ENCODE measurements at places on chromosomes 12 and 14.

GRCh38 chr12:115303723-115304309 lies 619.8 kb upstream of the TBX3 start:
- DNase-seq = no peak

DNA sequence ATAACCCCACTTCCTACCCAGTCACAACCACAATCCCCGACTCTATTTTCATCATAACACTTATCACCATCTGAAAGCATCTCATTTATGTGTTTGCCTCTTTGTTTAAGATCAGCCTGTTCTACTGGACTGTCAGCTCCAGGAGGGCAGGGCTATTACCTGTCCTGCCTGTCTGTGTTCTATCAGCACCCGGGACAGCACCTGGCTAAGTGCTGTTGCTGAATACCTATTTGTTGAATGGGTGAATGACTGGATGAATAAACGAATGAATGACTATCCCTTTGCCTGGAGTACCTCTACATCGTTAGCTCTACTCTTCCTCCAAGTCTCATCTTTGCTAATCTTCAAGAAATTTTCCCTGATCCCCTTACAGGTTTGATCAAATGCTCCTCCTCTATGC lies 69.0 kb downstream of the WSCD2 start:
- no peak for DNase-seq

DNA sequence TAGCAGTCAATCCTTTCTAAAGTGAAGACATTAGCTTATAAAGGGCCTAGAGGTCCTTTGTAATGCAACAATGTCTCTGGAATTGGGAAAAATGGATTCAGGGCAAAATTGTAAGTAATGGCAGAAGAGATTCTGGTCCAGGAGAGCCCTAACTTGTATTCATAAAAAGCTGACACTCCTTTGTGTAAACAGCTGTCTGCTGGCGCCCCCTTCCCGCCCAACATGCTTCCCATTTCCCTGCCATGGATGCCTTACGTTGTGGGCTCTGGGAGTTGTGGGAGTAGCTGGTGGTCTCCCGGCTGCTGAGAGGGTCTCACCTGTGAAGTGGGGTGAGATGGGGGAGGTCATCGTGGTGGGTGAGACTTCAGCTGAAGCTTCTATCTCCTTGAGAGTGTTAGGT lies 2.3 kb downstream of the ACRBP start:
- no peak for DNase-seq

- no peak for DNase-seq
Observed at GRCh38 chr12:32397696-32398095, 1.7 kb upstream of the FGD4 start.

DNA sequence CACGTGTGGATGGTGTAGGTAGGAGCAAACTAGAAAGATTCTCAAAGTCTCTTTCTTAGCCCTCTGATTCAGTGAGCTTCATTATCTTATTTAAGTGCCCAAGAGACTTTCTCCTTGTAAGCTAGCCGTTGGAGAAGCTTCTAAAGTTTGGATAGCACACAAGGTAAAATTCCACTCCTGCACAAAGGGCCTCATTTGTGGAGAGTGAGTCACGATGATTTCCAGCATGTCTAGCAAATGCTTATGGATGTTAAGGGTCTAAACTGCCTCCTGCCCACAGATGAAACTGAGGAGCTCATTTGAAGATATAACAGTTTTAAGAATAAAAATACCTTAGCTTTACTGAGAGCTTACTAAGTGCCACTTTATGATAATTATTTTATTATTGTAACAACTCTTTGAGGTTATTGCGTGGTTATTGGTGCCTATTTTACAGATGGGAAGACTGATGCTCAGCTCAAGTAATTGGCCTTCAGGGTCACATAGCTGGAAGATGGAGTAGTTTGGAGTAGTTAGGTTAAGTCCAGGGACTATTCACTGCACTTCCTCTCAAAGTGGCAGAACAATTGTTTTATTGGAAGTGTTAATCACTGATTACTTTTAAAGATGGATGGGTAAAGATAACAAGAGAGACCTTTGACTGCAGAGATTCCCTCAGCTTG lies 78.7 kb upstream of the HIF1A start:
- DNase-seq = no peak

DNA sequence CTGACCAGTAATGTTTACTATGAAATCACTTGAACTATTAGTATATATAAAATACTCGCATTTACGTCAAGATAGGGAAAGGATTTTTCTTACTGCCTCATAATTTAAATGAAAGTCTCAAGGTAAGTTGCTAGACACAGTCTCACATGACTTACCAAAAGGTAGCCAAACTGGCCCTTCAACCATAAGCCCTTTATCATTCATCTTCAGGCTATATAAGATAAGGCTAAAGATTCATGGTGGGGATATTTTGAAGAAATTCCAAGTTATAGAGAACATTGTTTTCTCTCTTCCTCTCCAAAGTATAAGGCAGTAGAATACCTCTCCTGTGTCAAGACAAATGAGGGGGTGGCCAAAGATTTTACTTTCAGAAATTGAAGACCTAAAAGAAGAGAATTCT lies 23.4 kb downstream of the KIF21A start:
- DNase-seq = no peak

DNA sequence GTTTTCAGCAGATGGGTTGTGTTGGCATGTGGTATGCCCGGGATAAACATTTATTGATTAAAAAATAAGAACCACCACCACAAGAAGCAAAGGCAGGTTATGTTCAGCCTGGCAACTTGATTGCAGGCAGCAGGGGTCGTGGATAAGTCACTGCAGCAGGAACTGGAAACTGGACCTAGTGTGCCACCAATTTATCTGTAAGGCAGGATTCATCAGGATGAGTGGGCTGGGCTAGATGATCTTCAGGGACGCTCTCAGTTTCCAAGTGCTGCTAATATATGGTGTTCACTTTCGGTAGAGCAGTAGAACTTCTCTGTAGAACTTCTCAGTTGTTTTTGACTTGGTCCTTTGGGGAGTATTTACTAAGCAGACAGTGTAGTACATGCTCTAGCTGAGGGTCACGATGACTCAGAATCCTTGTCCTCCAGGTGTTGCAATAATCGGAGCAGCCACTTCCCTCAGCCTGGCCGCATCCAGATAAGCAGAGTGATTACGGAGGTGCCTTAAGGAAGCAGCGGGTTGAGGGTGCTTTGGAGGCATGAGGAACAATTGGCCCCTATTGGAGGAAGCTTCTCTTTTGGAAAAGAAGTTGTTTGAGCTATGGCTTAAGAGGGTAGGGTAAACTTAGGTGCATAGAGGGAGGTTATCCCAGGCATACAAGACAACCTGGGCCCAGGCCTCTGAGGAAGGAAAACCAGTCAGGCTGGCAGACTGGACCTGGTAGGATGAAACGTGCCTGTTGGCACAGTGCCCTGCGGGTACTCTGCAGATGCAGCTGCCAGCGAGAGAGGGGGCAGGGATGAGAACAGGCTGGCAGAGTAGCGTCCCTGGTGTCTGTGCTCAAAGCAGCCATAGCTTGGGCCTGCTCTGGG lies 104.0 kb downstream of the GPR135 start:
- no peak for DNase-seq

- DNase-seq = no peak
Observed at GRCh38 chr12:53500142-53500775, 824 bp upstream of the TARBP2 start.

GRCh38 chr12:119249383-119250155 lies 70.8 kb downstream of the HSPB8 start:
- no peak for DNase-seq

Data from activated T-cell treated with anti-CD3 and anti-CD28 coated beads, Interleukin-2, amount 50 U/mL, for 24 hours (primary cell).